Activated gamma-delta T cell treated with anti-CD3 and anti-CD28 coated beads, Interleukin-2, amount 50 U/mL, for 16 hours (primary cell): ENCODE measurements at places on chromosomes 3 and 15.

- DNase-seq = no peak
Measured at GRCh38 chr3:144482876-144483275, 511.3 kb downstream of the DIPK2A start.

DNA sequence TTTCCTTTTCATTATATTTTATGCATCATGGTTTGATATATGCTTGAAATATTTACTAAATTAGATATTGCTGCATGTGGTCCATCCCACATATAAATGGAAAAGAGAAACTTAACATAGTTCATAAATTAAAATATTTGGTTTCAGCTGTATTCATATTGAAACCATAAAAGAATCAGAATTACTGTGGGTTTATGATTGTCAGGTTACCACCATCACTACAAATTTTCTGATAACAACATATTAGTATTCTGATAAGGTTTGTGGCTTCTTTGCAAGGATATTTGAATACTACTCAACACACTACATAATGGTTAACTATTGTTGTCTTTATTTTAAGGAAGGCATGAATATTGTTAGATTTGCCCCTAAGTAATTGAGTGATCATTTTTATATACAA is 235.5 kb downstream of the UBE2E2 start:
- no peak for DNase-seq

DNA sequence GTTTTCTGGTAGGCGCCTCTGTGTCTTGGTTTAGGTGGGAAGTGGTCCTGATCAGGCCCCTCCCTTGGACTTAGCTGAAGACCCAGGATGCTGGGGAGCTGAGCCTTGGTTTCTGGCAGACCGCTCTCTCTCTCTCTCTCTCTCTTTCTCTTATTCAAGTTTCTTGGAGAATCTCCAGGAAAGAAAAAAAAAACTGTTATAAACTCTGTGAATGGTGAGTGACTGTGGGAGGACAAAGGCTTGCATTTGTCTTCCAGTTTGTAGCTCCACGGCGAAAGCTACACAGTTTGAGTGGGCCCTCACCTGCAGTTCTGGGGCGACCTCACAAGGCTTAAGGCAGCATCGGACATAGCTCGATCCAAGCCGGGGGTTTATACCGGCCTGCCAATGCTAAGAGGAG is 7.5 kb downstream of the DET1 start:
- DNase-seq = no peak

- no peak for DNase-seq
Measured at GRCh38 chr3:23667536-23668429, 138.0 kb upstream of the UBE2E1 start.

- no peak for DNase-seq
Measured at GRCh38 chr3:178479860-178480259, 56.4 kb upstream of the KCNMB2 start.

DNA sequence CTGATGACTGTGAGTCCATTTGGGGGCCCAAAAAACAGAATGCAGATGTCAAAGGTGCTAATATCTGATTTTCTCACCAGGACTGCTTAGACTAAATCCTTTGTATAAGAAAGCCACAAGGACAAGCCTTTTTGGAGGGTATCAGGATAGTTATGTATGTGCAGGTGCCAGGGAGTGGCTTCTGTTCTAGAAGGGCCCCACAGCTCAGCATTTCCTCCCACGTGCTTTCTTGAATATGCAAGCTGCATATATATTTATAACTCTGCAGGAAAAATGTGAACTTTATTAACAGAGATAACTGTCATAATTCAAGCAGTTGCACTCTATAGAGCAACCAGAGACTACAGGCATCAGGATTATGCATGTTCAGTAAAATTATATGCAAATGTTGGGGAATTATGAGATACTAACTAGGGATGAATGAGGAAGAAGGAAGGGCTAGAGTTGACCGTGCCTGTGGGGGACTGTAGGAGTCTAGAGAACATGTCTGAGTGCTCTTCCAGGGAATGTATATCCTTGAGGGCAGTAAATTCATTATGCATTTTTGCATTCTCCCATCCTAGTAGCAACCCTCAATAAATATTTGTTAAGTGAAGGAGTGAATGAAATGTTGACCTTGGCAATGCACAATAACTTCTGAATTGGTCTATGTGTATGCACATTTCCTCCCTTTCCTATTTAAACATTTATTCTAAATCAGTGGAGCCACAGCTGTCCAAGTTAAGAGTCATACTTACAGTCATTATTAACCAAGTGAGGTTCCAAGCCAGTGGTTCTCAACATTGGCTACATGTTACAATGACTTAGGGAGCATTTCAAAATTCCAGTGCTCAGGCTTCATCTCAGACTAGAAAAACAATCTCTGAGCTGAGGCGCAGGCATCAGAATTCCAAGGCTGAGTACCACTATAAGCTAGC is 94.8 kb upstream of the ANKRD28 start:
- no peak for DNase-seq
